ENCODE measurements at places on chromosomes 5 and 9.

- DNase-seq = no peak
These were observed 200.1 kb downstream of the MEF2C start for GRCh38 chr5:88682881-88683361.

- DNase-seq = no peak
These were observed 55.5 kb downstream of the PRRC1 start for GRCh38 chr5:127572930-127573329.

DNA sequence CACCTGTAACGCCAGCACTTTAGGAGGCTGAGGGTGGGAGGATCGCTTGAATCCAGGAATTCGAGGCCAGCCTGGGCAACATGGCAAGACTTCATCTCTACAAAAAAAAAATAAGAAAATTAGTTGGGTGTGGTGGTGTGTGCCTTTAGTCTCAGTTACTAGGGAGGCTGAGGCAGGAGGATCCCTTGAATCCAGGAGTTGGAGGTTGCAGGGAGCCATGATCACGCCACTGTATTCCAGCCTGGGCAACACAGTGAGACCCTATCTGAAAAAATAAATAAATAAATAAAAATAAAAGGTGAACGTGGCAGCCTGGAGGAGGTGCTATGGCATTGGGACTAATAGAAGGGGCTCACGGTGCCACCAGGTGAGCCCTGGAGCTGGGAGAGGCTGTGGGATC is 7.1 kb downstream of the FGFR4 start:
- DNase-seq = no peak

DNA sequence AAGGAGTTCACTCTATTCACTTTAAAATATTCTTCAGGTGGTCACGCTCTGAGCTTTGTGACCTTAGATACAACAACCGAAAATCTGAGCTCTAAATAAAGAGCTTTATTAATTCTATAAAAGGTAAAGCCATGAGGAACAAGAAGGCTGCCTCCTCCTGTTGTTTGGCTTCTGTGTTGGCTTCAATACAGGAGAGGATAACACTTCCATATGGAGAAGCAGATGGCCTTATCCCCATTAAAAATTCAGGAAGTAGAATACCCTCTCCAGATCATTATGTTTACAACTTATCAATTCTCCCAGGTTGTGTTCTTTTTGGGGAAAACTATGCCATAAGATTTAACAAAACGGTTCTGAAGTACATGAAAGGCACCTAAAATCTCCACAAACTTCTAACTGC is 128.4 kb downstream of the TTC39B start:
- DNase-seq = no peak

DNA sequence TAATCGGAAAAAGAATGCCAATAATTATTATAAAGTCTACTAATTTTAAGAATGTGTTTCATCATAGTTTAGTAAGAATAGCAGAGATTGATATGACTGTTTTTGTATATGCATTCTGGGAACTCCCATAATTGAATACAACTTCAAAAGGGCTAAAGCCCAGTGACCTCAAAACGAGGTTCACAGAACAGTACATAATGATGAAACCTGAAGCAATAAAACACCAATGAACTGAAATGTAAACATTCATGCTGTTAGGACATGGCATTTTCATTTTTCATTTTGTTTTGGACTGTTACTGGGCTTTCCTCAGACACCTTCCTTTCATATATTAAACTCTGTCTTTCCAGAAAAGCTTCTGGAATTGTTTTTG is 684 bp upstream of the JMY start:
- peak; percentile 76 for DNase-seq

DNA sequence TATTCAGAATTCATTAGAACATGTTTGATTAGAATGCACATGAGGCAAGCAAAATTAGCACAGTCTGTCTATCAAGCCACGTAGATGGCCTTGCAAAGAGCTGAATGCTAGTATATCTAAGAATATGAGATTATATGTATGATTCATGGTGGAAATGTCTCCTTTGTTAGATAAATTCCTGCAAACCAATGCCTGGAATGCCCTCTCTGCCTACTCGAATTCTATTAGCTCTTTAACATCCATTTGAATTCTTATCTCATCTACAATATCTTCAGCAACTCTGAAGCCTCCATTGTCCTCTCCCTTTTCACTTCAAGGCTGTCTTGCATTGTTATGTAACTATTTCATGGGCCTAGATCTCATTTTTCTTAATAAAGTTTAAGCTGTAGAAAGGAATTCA is 205.5 kb downstream of the TMC1 start:
- peak; percentile 11 for DNase-seq

GRCh38 chr9:70475211-70475610 is 60.8 kb upstream of the KLF9 start:
- DNase-seq = no peak

GRCh38 chr9:134554373-134555093 is 87.1 kb upstream of the COL5A1 start:
- DNase-seq = peak; percentile 67

DNA sequence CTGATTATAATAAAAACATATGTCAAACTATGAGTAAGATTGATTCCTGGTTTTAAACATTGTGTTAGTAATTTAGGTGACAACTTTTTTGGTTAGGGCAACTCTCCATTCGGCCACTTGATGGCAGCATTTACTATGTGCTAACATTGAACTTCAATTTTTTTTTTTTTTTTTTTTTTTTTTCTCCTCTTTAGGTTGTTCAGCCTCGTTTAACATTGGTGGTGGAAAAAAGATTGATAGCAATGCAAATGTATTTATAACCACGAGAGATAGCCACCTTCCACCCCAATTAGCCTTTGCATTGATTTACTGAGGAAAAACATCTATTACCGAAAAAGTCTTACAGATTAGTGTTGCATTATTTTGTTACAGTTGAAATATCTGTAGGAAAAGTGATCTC is 159.1 kb downstream of the CSNK1G3 start:
- peak; percentile 54 for DNase-seq

DNA sequence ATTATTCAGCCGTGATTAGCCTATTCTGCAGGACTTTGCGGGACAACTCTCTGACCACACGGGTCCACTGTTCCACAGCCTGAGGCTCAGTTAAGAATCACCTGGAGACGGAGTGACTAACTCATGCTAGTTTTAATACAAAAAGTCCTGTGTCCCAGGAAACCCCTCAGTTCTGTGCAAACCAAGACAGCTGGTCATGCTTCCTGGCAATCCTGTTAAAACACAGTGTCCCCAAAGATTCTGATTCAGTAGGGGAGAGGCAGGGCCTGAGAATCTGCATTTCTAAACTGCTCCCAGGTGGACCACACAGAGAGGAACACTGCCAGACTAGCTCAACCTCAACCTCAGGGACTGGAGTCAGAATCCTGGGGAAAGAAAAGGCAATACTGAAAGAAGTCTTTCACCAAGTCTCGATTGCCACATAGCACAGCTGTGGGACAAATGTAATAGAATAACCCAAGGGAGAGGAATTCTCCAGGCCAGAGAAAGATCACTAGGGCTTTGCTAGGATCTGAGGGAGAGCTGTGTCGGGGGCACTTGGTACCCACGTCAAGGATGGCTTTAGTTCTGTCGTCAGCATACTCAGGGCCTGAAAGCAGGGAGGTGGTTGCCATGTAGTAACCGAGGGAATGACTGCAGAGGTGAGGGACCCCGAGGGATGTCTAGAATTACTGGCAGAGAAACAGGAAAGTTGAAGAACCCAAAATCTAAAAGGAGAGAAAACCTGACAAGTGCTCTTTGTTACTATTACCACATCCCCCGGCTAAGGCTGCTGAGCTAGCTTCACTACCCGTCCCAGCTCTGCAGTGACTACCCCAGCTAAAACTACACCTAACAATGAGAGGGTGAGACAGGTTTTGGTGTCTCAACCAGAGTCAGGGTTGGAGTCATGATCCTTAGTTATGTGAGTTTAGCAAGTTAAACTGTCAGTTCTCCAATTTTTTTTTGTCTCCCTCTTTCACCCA is 8.6 kb downstream of the SUSD1 start:
- peak; percentile 29 for DNase-seq

DNA sequence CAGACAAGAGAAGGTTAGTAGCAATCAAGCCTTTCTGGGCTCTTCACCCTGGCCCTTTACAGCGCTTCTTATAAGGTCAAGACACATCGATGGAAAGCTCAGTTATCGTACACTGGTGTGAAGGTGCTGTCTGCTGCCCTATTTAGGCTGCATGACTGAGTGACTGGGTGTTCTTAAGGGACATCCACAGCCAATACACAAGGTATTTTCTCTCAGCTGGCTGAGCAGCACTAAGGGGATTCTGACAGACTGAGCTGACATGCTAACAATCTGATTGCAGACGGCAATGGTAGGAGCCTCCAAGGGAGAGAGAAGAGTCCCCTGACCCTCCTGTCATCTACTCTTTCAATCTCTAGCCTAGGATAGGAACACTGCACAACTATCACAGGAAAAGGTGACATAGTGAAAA is 577.9 kb downstream of the ISL1 start:
- DNase-seq = no peak

DNA sequence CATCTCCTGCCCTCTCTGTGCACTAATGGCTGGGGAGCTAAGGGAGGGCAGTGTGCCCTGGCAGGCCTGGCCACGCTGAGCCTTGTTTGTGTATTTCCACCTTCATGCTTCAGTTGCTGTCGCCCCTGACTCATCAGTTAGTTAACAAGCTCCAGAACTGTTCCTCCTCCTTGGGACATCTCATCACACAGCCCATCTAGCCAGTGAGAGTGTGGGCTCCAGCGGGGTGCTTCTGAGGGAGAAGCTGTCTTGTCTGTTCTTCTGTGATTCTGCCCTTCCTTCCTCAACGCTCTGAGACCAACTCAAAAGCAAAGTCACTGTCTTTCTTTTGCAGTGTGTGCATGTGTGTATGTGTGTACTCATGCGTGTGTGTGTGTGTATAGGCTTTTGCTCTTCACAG is 58.3 kb upstream of the CPEB4 start:
- DNase-seq = no peak

DNA sequence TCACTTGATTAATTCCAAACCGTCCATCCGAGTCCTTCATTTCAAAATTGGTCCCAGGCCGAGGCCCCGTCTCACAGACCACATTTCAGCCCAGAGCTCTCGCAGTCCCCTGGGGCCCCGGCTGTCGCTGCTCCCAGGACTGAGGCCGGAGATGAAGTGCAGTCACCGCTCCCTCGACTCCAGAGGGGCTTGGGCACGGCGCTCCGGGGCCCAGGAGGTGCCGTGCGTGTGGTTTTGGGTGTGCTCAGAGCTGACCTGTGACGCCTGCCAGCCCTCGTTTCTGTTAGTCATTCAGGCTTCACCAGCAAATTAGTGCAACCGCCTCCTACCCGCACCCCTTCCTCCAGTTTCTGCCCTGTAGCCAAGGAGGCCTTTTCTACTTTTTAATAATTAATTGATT is 48.7 kb upstream of the PHYKPL start:
- DNase-seq = no peak

DNA sequence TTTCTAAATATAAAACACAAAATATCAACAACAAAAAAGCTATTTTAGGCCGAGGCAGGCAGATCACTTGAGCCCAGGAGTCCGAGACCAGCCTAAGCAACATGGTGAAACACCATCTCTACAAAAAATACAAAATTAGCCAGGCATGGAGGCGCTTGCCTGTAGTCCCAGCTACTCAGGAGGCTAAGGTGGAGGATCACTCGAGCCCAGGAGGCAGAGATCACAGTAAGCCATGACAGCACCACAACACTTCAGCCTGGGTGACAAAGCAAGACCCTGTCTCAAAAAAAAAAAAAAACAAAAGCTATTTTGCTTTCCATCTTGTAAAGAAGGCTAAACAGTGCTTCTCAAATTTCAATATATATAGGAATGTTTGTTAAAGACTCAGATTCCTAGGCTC is 11.3 kb downstream of the C5orf15 start:
- no peak for DNase-seq

DNA sequence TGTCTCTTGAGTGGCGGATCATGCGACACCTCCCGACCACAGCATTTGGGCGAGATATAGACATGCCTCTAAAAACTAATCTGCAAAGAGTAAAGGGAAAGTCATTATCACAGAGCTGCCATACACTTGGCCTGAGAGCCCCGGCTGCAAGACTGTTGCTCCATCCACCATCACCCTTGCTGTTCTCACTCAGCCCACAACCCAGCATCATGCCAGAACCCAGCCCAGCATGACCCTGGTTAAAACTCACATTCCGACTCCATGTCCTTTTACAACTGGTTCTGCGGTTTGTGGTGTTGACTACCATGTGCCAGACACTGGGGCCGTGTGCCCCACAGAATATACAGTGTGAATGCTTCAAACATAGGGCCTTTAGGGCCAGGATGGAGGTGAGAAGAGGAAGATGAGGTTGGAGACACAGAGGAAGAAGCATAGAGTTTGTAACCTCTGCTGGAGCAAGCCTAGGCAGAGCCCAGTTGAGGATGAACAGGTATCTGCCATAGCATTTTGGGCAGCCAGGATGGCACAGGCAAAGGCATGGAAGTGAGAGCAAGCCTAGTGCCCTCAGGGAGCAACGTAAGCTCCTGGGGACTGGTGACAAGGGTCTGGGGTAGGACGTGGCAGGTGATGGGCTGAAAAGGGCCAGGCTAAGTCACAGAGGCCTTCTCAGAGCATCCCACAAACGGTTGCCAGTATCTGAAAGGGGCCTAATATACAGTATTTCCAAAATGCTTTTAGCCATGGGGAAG is 37.5 kb upstream of the SMU1 start:
- no peak for DNase-seq

DNA sequence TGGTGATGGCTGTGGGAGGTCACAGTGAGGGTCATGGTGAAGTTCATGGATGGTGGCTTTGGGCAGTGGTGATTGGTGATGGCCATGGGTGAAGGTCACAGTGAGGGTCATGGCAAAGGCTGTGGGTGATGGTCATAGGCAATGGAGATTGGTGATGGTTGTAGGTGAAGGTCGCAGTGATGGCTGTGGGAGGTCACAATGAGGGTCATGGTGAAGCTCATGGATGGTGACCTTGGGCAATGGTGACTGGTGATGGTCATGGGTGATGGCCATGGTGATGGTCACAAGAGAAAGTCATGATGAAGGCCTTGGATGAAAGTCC is 115.6 kb upstream of the IRX4 start:
- DNase-seq = no peak

DNA sequence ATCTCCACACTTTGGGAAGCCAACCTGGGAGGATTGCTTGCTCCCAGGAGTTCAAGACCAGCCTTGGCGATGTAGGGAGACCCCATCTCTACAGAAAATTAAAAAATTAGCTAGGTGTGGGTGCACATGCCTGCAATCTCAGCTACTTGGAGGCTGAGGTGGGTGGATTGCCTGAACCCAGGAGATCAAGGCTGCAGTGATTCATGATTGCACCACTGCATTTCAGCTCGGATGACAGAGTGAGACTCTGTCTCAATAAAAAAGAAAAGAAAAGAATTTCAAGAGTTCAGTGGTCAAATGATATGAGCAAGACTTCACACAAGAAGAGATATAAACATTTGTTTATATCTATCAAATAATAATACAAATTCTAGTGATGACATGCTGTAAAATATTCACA is 23.0 kb upstream of the MTAP start:
- DNase-seq = peak; percentile 42

- no peak for DNase-seq
These were observed 623.5 kb upstream of the NUDT12 start for GRCh38 chr5:104186100-104186499.

GRCh38 chr5:19519448-19519847 is 468.6 kb downstream of the CDH18 start:
- no peak for DNase-seq

All from fibroblast of upper back skin (primary cell).